GM20000 (cell line): ENCODE measurements at places on chromosomes 1 and 21.

DNA sequence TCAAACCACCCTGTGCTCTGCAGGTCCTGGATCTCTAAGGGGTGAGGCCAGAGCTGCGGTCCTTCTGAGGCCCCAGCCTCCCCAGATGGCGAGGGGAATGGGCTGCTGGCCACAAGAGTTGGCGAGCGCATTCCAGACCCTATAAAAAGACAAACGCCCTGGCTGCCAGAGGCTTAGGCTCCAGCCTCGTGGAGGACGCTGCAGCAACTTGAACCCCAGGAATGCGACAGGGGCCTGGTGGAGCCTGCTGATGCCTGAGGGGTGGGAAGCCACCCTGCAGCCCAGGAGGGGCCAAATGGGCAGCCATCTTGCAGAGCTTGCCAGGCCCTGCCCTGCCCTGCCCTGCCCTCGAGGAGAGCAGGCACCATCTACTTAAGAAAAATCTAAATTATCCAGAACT is 8.6 kb downstream of the CACNA1S start:
- DNase-seq: no peak

DNA sequence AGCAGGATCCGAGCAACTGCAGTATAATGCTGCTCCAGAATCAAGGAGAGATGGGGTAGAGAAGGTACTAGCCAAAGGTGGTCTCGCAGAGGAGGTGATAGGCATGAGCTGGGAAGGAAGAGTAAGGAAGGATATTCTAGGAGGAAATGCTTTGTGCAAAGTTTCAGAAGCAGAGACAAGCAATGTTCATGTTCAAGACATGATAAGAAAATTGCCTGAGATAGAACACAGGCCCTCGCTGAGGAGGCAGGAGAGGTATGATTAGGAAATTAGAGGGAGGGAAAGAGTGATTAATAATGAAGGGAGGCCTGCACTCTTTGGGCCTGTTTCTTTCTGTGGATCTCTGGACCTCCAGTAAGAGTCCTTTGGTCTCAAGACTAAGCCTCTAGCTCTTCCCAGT is 12.9 kb upstream of the ETV3 start:
- DNase-seq: no peak

GRCh38 chr21:30372139-30372770 is at the start of gene KRTAP13-2:
Gene KRTAP13-2, minus strand, starts transcription at chr21:30372271. Its CDS starts 58 bp downstream, at chr21:30372213.
- DNase-seq: no peak

DNA sequence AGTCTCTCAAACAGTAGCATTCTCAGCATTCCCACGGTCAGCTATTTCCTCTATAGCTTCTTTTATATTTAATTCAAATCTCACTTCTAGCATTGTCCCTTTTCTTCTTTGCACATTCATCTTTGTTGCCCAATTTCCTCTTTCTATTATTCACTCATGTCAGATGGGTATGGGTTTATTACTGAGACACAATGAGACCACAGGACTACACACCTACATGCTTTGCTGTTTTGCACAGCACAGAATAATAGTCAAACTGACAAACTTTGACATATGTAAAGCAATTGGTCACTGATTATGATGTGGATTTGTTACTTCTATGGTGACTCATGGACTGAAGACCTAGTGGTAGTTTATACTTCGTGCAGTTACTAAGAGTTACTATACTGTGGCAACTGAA is 5.8 kb upstream of the CD1C start:
- DNase-seq: peak; percentile 20

DNA sequence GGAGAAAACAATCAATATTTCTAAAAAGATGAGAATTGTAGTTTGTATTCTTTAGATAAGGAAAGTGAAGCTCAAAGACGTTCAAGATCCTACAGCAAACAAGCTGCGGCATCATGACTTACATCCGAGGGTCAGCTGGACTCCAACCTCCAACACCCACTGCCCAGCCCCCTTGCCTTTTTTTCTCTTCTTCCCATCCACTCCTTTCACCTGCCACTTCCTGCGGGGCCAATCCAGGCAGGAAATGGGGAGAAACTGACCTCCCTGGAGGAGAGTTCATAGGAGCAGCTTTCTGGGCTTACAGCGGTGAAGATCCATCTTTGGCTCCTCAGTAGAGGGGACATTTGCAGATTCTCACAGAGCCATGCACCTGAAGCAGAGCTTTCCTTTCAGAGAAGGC is 361.5 kb downstream of the PTPRU start:
- no peak for DNase-seq

DNA sequence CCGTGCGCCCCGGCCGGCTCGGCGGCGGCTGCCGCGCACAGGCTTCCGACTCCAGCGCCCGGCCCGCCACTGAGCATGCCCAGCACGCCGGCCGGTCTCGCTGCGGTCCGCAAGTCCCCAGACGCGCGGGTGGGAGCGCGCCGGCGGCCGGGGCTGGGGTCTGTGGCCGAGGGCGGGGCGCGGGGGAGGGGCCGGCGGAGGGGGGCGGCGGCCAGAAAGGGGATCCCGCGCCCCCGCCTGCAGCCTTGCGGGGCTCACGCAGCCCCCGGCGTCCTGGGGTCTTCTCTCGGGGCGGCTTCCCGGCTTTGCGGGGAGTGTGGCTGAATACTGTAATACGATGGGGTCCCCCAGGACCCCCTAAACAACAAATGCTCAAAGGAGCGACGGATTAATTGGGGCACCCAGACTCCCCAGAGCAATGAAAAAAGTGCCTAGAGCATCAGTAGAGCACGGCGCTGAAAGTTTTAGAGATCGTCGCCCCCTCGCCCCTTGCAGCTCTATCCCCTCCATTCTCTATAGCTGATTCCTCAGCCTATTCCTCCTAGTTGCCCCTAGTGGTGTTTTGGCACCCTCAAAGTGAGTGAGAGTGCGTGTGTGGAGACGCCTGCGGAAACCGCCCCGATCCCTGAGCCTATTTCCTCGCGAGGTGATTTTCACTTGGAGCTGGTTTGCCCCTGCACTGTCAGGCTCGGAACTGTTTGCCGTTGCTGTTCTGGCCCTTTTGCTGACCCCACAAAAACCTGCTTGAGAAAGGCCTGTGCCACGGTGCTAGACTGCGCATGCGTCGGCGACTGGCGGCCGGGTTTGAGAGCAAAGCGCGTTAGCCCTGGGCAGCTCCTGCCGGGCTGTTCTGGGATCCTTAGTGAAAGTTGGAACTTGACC is at the start of gene VAV3:
Gene VAV3, minus strand, starts transcription at position 71 of the 882 bp plus-strand sequence. CDS start 311 bp downstream, outside the sequence.
- DNase-seq: peak; percentile 72

GRCh38 chr21:39900491-39900890 is 33.3 kb downstream of the PCP4 start:
- no peak for DNase-seq

- DNase-seq: no peak
These were observed 33.9 kb downstream of the RUNX3 start for GRCh38 chr1:24896176-24896575.

- peak; percentile 28 for DNase-seq
These were observed 24.8 kb upstream of the ALDH4A1 start for GRCh38 chr1:18927082-18927653.

GRCh38 chr1:240816472-240816871 is 204.5 kb upstream of the GREM2 start:
- no peak for DNase-seq

DNA sequence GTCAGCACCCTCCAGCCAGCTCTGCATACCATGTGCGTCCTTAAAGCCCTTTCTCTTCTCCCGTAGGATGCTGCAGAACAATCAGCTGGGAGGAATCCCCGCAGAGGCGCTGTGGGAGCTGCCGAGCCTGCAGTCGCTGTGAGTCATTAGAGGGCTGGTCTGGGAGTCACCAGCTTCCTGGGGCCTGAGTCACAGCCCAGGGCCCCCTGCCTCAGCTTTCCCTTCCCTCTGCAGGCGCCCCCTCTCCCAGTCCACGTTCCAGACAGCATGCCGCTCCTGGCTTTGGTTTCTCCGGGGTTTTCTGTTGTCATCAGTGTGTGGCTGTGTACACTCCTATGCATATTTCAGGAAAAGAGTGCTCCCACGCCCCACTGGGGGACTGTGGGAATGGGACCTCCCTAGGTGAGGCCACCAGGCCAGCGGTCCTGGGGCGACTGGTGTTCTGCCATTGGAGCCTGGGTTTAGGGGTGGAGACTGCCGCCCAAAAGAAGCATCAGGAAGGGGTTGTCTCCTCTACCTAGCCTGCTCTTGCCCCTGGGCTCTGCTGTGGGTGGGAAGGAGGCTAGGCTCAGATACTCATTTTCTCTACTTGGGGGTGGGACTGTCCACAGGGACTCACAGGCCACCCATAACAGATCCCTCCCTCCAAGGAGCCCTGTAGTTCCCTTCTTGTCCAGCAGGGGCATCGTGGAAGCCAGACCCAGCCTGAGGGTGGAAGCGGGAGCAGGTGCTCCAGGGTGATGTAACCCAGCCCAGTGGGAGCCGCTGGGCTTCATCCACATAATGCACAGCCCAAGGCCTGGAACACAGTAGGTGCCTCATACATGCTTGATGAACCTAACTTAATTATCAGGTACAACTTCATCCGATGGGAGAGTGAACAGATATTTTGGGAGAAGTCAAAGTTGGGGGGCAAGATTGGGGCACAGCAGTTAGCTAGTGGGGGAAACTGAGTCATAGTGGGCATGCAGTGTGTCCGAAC is 42.5 kb downstream of the LGR6 start:
- peak; percentile 83 for DNase-seq

DNA sequence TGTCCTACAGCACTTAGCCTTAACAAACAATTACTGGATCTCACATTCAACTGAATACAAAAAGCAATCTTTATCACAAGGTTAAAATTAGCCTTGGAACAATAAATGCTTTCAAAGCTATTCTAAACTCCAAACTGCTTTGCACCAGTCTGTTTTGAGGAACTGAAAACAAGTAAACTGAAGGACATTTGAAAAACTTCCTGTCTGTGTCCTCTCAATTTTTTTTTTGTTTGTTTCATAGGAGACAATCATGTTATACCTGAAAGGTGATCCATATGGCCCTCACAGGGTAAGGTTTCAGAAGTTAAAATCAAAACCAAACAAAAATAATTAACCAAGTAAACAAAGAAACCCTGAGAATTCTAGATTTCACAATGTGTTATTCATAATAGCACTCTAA is 459.1 kb downstream of the DPYD start:
- peak; percentile 15 for DNase-seq

DNA sequence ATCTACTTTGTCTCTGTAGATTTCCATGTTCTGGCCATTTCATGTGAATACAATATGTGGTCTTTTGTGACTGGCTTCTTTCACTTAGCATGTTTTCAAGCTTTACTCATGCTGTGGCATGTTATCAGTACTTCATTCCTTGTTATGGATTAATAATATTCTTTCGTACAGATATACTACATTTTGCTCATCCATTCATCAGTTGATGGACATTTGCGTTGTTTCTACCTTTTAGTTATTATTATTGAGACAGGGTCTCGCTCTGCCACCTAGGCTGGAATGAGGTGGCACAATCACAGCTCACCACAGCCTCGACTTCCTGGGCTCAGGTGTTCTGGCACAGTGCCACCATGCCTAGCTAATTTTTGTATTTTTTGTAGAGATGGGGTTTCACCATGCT is 21.4 kb downstream of the SFPQ start:
- DNase-seq: no peak

- DNase-seq: peak; percentile 15
These were observed 184.3 kb upstream of the CACYBP start for GRCh38 chr1:174815474-174815908.

DNA sequence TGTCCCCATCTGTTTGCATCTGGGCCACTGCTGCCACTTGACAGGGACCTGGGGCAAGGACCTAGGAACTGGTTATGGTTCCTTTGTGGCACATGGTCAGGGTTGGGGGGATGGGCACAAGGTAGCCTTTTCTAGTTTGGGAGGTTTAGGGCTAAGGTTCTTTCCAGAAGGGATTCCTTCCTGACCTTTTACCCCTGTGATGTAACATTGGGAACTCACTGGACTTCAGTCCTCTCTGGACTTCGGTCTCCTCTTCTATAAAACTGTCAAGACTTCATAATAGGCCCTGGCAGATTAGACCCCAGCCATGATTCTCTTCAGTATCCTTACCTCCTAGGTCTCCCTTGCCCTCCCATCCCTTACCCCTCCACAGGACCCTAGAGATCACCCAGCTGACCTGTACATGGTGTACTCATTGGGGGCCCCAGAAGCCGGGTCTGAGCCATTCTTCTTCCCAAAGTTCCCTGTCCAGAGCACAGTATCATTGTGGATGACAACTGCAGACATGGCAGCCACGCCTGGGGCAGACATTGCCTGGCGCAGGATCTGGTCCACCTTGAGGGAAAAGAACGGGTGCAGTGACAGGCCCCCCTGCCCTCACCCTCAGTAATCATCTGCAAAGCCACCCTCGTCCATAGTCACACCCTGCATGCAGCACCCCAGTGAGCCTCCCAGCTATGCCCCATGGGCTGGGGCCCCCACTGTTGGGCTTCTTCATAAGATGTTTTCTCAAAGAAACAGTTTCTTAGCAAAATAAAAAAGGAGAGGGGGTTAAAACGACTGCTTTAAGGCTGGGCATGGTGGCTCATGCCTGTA is 12.9 kb downstream of the LACTBL1 start:
- DNase-seq: no peak

- no peak for DNase-seq
These were observed 29.9 kb downstream of the ACTN2 start for GRCh38 chr1:236716160-236716559.

DNA sequence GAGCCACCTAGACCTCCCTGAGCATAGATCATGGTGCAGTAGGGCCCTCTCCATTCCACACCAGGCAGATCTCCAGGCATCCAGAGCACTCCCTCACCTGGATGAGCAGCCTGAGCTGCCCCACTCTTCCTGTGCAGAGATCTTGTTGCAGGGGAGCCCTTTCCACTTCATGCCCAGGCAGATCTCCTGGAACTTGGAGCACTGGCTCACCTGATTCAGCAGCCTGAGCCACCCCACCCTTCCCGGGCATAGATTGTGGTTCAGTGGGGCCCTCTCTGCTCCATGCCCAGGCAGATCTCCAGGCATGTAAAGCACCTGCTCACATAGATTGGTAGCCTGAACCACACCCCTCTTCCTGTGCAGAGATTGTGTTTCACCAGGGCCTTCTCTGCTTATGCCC is 78.0 kb downstream of the SEC16B start:
- no peak for DNase-seq

GRCh38 chr1:154955039-154955717 is 721 bp downstream of the PBXIP1 start:
- DNase-seq: peak; percentile 78

DNA sequence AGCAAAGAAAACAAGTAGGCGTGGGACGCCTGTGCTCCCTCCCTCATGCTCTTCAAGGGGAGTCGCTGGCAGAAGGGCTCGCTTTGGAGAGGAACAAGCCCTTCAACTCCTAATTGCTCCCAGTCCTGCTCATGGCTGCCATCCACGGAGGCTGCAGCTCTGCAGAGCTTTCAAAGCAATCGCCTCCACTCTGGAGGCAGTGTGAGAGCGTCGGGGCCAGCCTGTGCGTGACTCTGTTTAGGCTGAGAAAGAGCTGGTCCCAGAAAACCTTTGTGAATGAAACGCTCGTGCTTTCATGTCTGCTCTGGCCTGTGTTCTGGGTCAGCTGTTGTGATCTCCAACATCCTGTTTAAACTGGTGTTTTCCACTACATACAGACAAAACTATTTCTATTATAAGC is 23.9 kb upstream of the RUNX1 start:
- DNase-seq: no peak

- DNase-seq: no peak
These were observed 49.7 kb upstream of the HMGB4 start for GRCh38 chr1:33814166-33814565.

GRCh38 chr21:26572702-26573381 is at the start of gene CYYR1:
Gene CYYR1, minus strand, starts transcription at chr21:26573286. Its CDS starts 346 bp downstream, at chr21:26572940.
- DNase-seq: no peak

- peak; percentile 78 for DNase-seq
These were observed at the start of gene PTPN14 for GRCh38 chr1:214551436-214552173. Gene PTPN14, minus strand, starts transcription at chr1:214551602. Its CDS starts 86,799 bp downstream, at chr1:214464803.

- DNase-seq: no peak
These were observed 20.3 kb downstream of the POFUT2 start for GRCh38 chr21:45267390-45267760.
